Iris pigment epithelial cell (primary cell): ENCODE measurements at places on chromosomes 4 and X.
A peak's percentile ranks its signal among the peaks of the same experiment; 100 is the strongest.

GRCh38 chrX:125532411-125533089, 212.9 kb downstream of the TEX13C start:
- DNase-seq: no peak

DNA sequence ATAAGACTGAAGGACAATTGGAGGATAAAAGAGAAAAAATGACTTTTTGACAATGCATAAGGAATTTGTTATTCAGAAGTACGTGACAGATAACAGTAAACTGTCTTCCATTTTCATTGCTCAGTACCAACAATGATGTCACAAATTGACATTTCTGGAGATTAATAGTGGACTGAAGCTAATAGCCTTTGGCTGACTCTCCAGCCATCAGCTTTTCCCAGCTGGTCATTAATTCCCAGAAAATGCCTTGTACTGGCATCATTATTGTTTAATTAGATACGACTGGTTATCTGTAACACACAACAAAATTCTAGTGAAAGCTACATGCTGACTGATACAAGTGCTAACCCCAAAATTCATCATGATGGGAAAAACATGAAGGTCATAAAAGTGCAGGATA, 147.9 kb upstream of the FGF13 start:
- no peak for DNase-seq

GRCh38 chr4:174135936-174136406, 147.5 kb downstream of the FBXO8 start:
- DNase-seq: no peak

GRCh38 chr4:147994076-147994475, 262.2 kb downstream of the ARHGAP10 start:
- DNase-seq: peak; percentile 65

GRCh38 chr4:164207460-164207859, 546.5 kb upstream of the SMIM31 start:
- DNase-seq: no peak

- no peak for DNase-seq
Measured at GRCh38 chr4:28481565-28481964, 1620.9 kb downstream of the STIM2 start.

- no peak for DNase-seq
Measured at GRCh38 chr4:129899849-129900248, 803.9 kb downstream of the C4orf33 start.

GRCh38 chr4:174388461-174389145, 104.9 kb downstream of the CEP44 start:
- no peak for DNase-seq
